ENCODE measurements at places on chromosomes 13 and 19. TPM values are rescaled to one million over a fixed set of nuclear protein-coding genes. Genes with fewer than 3 reads are reported as not detected.

The DIAPH3 gene
- 26.6 TPM for total RNA-seq

GRCh38 chr19:15038294-15038693 is 11.0 kb upstream of the CASP14 start:
- H3K36me3 ChIP-seq, result no peaks in the 10 kb centered on the region
- no peaks in the 10 kb centered on the region for H3K27me3 ChIP-seq
- no peak overlapping the region for H3K4me3 ChIP-seq
- DNase-seq, result no peak

The IZUMO1 gene
- not detected for total RNA-seq

The FUT3 gene
- not detected for total RNA-seq
